Fibroblast of villous mesenchyme (primary cell): ENCODE measurements at places on chromosomes 1 and 21.
A peak's percentile ranks its signal among the peaks of the same experiment; 100 is the strongest.

- DNase-seq = no peak
These were observed 38.5 kb downstream of the IGFN1 start for GRCh38 chr1:201229095-201229494.

GRCh38 chr1:20974069-20974468 is 187.0 kb upstream of the HP1BP3 start:
- peak; percentile 58 for DNase-seq

- DNase-seq = no peak
These were observed 43.2 kb downstream of the HIVEP3 start for GRCh38 chr1:41875487-41875886.

- DNase-seq = peak; percentile 67
These were observed 7.8 kb downstream of the VASH2 start for GRCh38 chr1:212958175-212958574.

GRCh38 chr1:239951511-239952140 is 140.1 kb upstream of the FMN2 start:
- DNase-seq = peak; percentile 70
